ENCODE measurements at places on chromosomes 11 and 22. TPM values are rescaled to one million over a fixed set of nuclear protein-coding genes. Genes with fewer than 3 reads are reported as not detected.

Gene NTM
- total RNA-seq: not detected

Gene OR5J2
- total RNA-seq: not detected

- H3K27ac ChIP-seq: no peak overlapping the region
- H3K4me3 ChIP-seq: no peak overlapping the region
- no peaks in the 10 kb centered on the region for H3K27me3 ChIP-seq
- no peaks in the 10 kb centered on the region for H3K4me1 ChIP-seq
- H3K36me3 ChIP-seq: peaks cover 2% of the 10 kb centered on the region
- DNase-seq: no peak
Observed at GRCh38 chr22:31477329-31477728, 12.3 kb downstream of the EIF4ENIF1 start.

DNA sequence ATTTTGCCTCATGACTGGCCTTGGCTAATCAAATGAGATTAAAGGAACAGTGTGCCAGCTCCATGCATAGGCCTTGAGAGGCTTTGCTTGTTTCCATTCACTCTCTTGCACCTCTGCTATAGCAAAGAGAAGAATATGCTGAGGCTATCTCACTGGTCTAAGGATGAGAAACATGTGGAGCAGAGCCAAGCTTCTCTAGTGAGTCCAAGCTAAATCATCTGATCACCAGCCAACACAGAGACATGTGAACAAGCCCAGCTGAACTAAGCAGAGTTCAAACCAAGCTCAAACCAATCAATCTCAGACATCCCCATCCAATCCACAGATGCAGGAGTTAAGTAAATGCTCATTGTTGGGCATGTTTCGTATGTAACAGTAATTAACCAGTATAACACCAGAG lies 69.4 kb upstream of the API5 start:
- H3K4me3 ChIP-seq: no peak overlapping the region
- DNase-seq: no peak
- H3K4me1 ChIP-seq: no peaks in the 10 kb centered on the region
- no peaks in the 10 kb centered on the region for H3K36me3 ChIP-seq
- no peak overlapping the region for H3K27ac ChIP-seq

Gene APOBEC3G
- 10.2 TPM for total RNA-seq

Gene SYCE3
- total RNA-seq: 6.0 TPM

GRCh38 chr11:27201454-27202302 lies 161.1 kb downstream of the BBOX1 start:
- DNase-seq: peak; percentile 75
- no peaks in the 10 kb centered on the region for H3K36me3 ChIP-seq
- peaks cover 10% of the 10 kb centered on the region for H3K4me1 ChIP-seq
- H3K27ac ChIP-seq: no peak overlapping the region

DNA sequence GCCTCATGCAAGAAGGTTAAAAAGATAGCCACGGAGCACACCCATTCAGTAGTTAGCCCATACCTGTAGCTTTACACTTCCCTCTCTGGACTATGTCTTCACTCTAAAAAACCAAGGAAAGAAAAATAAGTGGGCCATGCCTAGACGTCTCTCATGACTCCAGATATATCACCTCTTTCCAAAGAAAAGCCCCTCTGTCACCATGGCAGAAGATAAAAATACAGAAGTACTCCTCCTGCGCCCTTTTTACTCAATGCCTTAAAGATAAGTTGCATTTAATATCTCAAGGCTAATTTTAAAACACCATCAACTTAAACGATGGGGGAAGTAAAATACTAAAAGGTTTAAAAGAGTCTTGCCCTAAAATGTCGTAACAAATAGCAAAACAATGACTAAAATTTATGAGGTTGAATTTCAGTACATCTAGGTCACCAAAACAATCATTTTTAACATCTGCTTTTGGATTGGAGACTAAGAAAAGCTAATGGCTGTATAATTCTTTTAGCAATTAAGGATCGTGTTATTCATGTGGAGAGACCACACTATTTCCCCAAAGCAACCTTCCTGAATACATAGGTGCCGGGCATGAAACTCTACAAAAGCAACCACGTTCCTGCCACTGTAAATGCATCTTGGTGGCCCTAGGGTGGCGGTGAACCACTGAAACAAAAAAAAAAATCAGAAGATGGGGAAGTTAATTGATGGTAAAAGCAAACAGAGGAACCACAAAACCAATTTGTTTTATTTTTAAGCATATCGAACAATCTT lies 46.0 kb downstream of the CELF1 start:
- H3K27ac ChIP-seq: no peak overlapping the region
- no peak for DNase-seq
- no peak overlapping the region for H3K4me3 ChIP-seq
- no peaks in the 10 kb centered on the region for H3K36me3 ChIP-seq

Gene TEX54
- total RNA-seq: not detected

DNA sequence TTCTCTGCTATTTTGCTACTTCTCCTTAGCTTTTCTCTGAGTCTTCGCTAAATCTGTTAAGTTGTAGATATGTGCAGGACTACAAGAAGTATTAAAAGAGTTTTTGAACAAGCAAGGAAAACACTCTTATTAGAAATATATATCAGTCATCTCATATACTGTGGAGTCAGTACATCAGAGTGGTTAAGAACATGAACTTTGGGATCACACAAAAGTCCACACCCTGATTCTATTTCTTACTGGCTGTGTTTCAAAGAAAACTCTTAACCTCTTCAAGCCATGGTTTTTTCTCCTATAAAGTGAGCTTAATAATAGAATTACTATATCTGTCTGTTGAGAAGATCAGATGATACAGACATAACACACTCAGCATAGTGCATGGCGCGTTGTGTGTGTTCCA lies 29.5 kb downstream of the MMP13 start:
- no peak overlapping the region for H3K4me3 ChIP-seq
- H3K27me3 ChIP-seq: no peaks in the 10 kb centered on the region
- no peak for DNase-seq
- H3K27ac ChIP-seq: no peak overlapping the region
- no peaks in the 10 kb centered on the region for H3K36me3 ChIP-seq

GRCh38 chr11:131146827-131147490 lies 223.5 kb upstream of the NTM start:
- no peak overlapping the region for H3K4me3 ChIP-seq
- H3K36me3 ChIP-seq: no peaks in the 10 kb centered on the region
- no peaks in the 10 kb centered on the region for H3K4me1 ChIP-seq
- no peak overlapping the region for H3K27ac ChIP-seq
- DNase-seq: no peak

DNA sequence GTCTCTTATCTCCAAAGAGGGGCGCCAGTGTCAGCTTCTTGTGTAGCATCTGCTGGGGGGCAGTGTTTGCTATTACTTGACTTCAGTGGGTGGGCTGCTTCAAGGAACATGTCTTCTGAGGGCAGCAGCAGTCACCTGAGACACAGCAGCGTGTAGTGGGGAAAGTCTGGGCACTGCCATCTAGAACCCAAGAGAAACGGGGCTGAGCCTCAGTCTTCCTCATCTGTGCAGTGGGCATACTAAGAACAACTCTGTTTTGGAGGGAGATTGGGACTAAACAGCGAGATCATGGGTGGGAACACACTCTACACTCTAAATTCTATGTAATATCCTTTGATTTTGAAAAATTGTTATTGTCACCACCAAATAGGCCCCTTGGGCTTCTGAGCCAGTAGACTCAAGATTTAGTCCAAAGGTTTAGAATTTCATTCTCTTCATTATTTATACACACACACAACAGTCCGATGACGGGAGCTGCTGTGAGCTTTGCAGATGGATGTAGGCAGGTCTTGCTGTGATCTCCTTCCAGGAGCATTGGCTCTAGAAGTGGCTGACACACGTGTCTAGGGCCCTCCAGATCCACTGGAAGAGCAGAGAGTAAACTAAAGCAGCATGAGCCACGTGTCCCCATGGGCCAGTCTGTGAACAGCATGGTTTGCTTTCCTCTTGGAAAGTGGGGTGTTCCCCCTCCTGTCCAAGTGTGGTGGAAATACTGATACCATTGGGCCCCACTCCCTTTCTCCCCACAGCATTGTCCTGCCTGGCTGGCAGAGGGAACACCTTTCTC lies 51.8 kb downstream of the TRAF6 start:
- DNase-seq: peak; percentile 43
- no peak overlapping the region for H3K4me3 ChIP-seq
- H3K36me3 ChIP-seq: no peaks in the 10 kb centered on the region
- no peaks in the 10 kb centered on the region for H3K4me1 ChIP-seq
- H3K27me3 ChIP-seq: no peaks in the 10 kb centered on the region

Gene ASPHD2
- total RNA-seq: 2.4 TPM

Data from thyroid gland (tissue), 4 donors.